A549 treated with CpdA at 1 μM for 4 hours (cell line): ENCODE measurements at places on chromosomes 1 and 21. TPM values are rescaled to one million over a fixed set of nuclear protein-coding genes. Genes with fewer than 3 reads are reported as not detected.

The SLC30A10 gene
- 0.05 to 0.12 TPM (median 0.07 TPM) in 3 of 5 replicates, not detected in the others for total RNA-seq

The DPT gene
- not detected in 5 replicates for total RNA-seq

The OR2T29 gene
- total RNA-seq, result not detected in 5 replicates

The NBPF9 gene
- total RNA-seq, result 14.7 to 17.4 TPM (median 15.5 TPM) in 5 replicates

The ZMYND12 gene
- total RNA-seq, result 0.29 to 0.57 TPM (median 0.38 TPM) in 5 replicates

The HTR6 gene
- total RNA-seq, result 0.10 to 0.15 TPM (median 0.14 TPM) in 3 of 5 replicates, not detected in the others

The KMO gene
- total RNA-seq, result 1.2 to 2.5 TPM (median 1.4 TPM) in 5 replicates

The LRP8 gene
- total RNA-seq, result 37.8 to 49.7 TPM (median 46.0 TPM) in 5 replicates

The KIF17 gene
- total RNA-seq, result 0.90 to 1.7 TPM (median 1.2 TPM) in 5 replicates

The KCNC4 gene
- 2.2 to 4.4 TPM (median 4.0 TPM) in 5 replicates for total RNA-seq

The TRABD2B gene
- 0.20 to 0.34 TPM (median 0.27 TPM) in 5 replicates for total RNA-seq

The PRRX1 gene
- total RNA-seq, result 0.03 TPM in 2 of 5 replicates, not detected in the others

The ADORA1 gene
- total RNA-seq, result 0.80 to 1.3 TPM (median 1.2 TPM) in 5 replicates

The KRTAP7-1 gene
- not detected in 5 replicates for total RNA-seq

The ELF3 gene
- total RNA-seq, result 234 to 285 TPM (median 265 TPM) in 5 replicates

The SLAMF9 gene
- total RNA-seq, result 0.17 to 0.25 TPM (median 0.22 TPM) in 3 of 5 replicates, not detected in the others

The C1orf185 gene
- not detected in 5 replicates for total RNA-seq

The TMCC2 gene
- 2.8 to 3.2 TPM (median 3.1 TPM) in 5 replicates for total RNA-seq

The BMP8A gene
- 0.10 to 0.29 TPM (median 0.13 TPM) in 4 of 5 replicates, not detected in the other for total RNA-seq

The LCK gene
- 0.03 TPM in 1 of 5 replicates, not detected in the others for total RNA-seq

The GLIS1 gene
- total RNA-seq, result 0.02 to 0.05 TPM in 2 of 5 replicates, not detected in the others
